ENCODE measurements at places on chromosomes 4 and X. TPM values are rescaled to one million over a fixed set of nuclear protein-coding genes. Genes with fewer than 3 reads are reported as not detected.

Gene GC
- not detected for total RNA-seq

Gene SHOX
- not detected for total RNA-seq

DNA sequence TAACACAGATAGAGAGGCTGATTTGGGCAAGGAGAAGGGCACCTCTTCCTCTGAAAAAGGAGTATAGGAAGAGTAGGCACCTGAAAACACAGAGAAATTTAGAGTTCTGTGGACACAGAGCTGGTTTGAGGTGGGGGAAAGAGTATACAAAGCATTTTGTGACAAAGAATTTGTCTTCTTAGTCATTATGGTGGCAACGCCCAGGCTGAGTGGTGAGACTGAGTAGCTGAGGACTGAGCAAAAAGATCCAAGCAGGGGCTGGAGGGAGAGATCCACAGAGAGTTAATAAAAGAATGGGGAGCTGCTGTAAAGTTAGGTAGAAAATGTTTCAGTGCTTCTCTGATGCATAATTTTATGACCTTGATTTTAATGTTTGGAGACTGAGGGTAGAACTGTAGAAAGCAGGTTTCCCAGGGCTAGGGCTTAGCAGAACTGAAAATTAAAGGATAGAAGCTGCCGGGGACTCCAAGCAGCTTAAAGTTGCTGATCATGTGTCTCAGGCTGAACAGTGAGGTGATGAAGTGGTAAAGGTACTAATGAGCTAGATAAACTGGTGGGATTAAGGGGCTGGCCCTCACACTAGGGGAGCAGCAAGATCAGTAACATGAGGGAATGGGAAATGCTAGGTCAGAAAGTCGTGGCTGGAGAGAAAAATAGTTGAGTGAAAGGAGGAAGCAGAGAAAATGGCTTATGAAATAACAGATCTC, 118.9 kb downstream of the CEP44 start:
- no peak overlapping the region for H3K27ac ChIP-seq
- no peaks in the 10 kb centered on the region for H3K36me3 ChIP-seq
- H3K27me3 ChIP-seq = no peaks in the 10 kb centered on the region
- DNase-seq = no peak

GRCh38 chr4:182827954-182828353, 89.2 kb downstream of the DCTD start:
- H3K27ac ChIP-seq = no peak overlapping the region
- H3K4me3 ChIP-seq = no peak overlapping the region
- no peaks in the 10 kb centered on the region for H3K27me3 ChIP-seq
- no peak for DNase-seq
- H3K4me1 ChIP-seq = no peaks in the 10 kb centered on the region

DNA sequence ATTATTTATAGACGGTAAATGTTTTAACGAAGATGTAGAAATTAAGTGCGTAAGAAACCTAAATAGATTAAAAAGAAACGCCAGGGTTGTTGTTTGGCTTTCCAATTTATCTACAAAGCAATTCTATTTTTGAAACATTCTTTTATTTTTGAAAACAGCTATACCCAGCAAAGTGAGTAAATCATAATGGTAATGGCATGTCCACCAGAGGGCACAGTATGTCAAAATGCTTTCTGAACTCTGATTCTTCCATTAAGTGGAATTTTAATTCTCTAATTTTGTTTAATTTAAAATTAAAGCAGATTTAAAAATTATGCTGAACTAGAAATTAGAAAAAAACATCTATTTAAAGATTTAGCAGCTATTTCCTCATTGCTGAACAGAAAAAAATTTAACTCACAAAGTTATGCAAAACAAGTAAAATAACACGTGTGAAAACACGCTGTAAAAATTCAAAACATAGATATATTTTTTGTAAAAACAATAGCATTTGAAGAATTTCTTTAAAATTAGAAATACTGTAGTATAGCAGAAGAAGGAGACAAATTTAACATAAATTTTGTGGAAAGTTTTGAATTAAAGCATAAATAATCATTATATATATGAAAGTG, 26.5 kb downstream of the RASSF6 start:
- no peaks in the 10 kb centered on the region for H3K4me1 ChIP-seq
- DNase-seq = no peak
- no peak overlapping the region for H3K27ac ChIP-seq
- no peak overlapping the region for H3K4me3 ChIP-seq
- H3K27me3 ChIP-seq = no peaks in the 10 kb centered on the region

Gene ZNF732
- 0.21 TPM for total RNA-seq

- no peak overlapping the region for H3K4me3 ChIP-seq
- DNase-seq = no peak
- H3K4me1 ChIP-seq = no peaks in the 10 kb centered on the region
- H3K27ac ChIP-seq = peak overlapping the region; percentile 57
- peaks cover 5% of the 10 kb centered on the region for H3K36me3 ChIP-seq
- no peaks in the 10 kb centered on the region for H3K27me3 ChIP-seq
Measured at GRCh38 chr4:109547394-109547793, 12.7 kb upstream of the MCUB start.

DNA sequence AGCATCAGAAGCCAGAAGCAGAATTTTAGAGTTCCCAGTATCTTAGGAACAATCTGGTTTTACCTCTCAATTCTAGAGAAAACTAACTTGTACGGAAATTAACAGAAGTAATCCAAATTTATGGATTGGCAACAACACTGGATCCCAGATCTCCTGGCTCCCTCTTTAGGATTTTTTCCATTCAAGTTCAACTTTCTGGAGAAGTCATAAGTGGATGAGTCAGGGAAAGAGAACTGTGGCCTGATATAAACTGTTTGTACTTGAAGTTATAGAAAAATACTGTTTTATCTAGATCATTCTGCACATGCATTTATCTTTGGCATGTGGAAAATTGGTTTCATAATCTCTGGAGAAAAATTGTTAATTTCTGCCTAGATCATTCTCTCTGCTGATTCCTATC, 380.4 kb downstream of the PCDH7 start:
- H3K4me1 ChIP-seq = no peaks in the 10 kb centered on the region
- no peaks in the 10 kb centered on the region for H3K36me3 ChIP-seq
- no peak for DNase-seq
- no peak overlapping the region for H3K4me3 ChIP-seq
- no peak overlapping the region for H3K27ac ChIP-seq
- H3K27me3 ChIP-seq = no peaks in the 10 kb centered on the region

GRCh38 chr4:26780539-26780938, 80.1 kb upstream of the STIM2 start:
- H3K27me3 ChIP-seq = no peaks in the 10 kb centered on the region
- H3K4me3 ChIP-seq = no peak overlapping the region
- no peaks in the 10 kb centered on the region for H3K36me3 ChIP-seq
- DNase-seq = no peak

- H3K27me3 ChIP-seq = no peaks in the 10 kb centered on the region
- H3K36me3 ChIP-seq = no peaks in the 10 kb centered on the region
- H3K4me3 ChIP-seq = no peak overlapping the region
- no peaks in the 10 kb centered on the region for H3K4me1 ChIP-seq
- no peak overlapping the region for H3K27ac ChIP-seq
- no peak for DNase-seq
Measured at GRCh38 chr4:147371661-147372060, 109.2 kb upstream of the EDNRA start.

DNA sequence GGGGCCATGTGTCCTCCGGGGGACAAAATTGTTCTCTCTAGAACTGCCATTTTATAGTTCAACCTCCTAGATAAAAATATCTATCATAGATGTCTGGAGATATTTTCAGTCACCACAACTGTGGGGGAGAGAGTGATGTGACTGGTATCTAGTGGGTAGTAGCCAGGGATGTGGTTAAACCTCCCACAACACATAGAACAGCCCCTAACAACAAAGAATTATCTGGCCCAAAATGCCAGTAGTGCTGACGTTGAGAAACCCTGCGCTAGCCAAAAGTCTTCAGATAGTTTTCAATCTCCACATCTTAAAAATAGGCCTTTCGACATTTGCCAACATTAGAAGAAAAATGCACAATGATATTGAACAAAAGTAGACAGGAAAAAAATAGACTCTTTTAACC, 19.0 kb upstream of the SUPT20HL2 start:
- no peak overlapping the region for H3K4me3 ChIP-seq
- DNase-seq = no peak
- H3K36me3 ChIP-seq = no peaks in the 10 kb centered on the region
- no peaks in the 10 kb centered on the region for H3K4me1 ChIP-seq
- H3K27ac ChIP-seq = no peak overlapping the region

DNA sequence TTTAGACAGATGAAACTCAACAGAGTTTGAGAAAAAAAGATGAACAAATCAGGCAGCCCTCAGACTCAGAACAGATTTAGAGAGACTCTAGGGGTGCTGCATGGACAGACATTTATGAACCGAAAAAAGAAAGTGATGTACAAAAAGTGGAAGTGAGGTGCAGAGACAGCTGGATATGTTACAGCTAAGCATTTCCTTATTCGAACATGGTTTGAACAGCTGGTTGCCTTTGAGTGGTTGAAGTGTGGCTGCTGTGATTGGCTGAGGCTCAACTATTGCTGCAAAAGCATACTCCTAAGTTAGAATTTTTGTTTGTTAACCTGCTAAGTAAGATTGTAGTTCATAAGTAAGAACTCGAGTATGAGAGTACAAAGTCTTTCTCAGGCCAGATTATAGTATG, 331.5 kb upstream of the PABPC4L start:
- H3K27ac ChIP-seq = no peak overlapping the region
- no peaks in the 10 kb centered on the region for H3K27me3 ChIP-seq
- no peaks in the 10 kb centered on the region for H3K36me3 ChIP-seq
- H3K4me3 ChIP-seq = no peak overlapping the region
- H3K4me1 ChIP-seq = no peaks in the 10 kb centered on the region

DNA sequence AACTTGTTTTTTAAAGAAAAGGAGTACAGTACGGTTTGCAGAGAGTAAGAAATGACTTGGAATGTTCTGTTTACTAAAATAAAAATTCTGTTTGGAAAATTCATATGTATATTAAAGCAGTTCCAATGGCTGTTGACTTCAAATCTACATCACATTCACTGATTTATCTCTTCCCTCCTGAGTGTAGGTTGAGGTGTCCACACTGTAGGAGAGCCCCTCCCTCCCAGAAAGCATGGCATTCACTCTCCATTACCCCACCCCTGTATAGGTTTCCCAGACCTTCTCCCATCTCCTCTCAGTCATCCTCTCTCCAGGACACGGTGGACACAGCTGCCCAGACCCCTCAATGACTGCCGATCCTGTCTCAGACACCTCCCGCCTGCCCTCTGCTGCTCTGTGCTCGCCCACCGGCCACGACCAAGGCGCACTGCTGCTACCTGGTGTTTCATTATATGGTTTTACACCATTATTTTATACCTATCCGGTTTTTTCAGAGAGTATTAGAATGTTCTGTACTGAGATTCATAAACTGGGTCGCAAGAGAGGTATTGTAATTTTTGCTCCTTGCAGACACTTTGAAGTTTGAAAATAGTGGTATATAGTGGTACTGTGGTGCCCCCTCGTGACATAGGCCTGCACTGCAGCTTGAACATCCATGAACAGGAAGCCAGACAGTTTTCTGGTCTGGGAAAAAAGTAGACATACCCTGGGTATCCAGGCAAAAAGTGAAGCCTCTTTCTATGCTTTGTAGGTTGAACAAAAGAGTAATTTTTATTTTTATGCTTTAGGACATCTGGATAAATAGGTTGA, 38.8 kb upstream of the BEX4 start:
- H3K27me3 ChIP-seq = peaks cover 2% of the 10 kb centered on the region
- no peaks in the 10 kb centered on the region for H3K4me1 ChIP-seq
- H3K4me3 ChIP-seq = no peak overlapping the region
- DNase-seq = peak; percentile 19
- H3K36me3 ChIP-seq = no peaks in the 10 kb centered on the region

GRCh38 chrX:134658002-134658759, at the start of gene PLAC1:
Gene PLAC1 (minus strand): TSS chrX:134658471. CDS start chrX:134566682, 91,789 bp downstream.
- H3K4me3 ChIP-seq = no peak within 1 kb of the TSS
- no peak for DNase-seq
- H3K27ac ChIP-seq = no peak within 1 kb of the TSS
- H3K4me1 ChIP-seq = no peaks in the 10 kb centered on the region
- peaks cover 4% of the 10 kb centered on the region for H3K27me3 ChIP-seq
- no peaks in the 10 kb centered on the region for H3K36me3 ChIP-seq

DNA sequence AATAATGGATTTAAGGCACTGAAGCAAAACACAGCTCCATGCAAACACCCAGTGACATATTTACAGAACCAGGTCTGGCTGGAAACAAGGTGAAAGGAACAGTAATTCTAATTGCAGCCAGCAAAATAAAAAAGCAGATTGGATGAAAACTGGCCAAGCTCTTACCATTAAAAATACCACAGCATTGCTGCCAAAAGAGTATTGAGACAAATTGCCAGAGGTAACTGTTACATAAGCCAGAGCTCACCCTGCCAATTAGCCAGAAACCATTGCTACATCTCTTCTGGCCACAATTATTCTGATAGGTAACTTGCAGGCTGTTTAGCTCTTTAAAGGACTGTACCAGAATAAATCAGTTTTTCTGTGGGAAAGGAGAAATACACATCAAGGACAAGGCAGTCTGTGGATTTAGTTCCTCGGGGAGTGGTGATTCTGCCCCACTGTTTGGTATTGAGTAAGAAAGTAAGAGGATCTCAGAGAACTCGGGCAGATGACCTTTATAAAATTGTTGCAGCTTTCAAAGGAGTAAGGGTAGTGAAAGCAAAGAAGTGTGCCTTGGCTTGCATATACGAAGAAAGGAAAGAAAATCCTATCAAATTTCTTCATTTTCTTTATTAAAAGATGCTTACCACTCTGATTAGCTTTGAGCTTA, 369.5 kb downstream of the PPP3CA start:
- peaks cover 12% of the 10 kb centered on the region for H3K4me1 ChIP-seq
- H3K27me3 ChIP-seq = no peaks in the 10 kb centered on the region
- DNase-seq = no peak
- no peaks in the 10 kb centered on the region for H3K36me3 ChIP-seq
- H3K4me3 ChIP-seq = no peak overlapping the region
- no peak overlapping the region for H3K27ac ChIP-seq

GRCh38 chr4:152079543-152080293, 318.9 kb upstream of the GATB start:
- no peaks in the 10 kb centered on the region for H3K36me3 ChIP-seq
- no peaks in the 10 kb centered on the region for H3K4me1 ChIP-seq
- no peak overlapping the region for H3K27ac ChIP-seq

Gene NXF2B
- total RNA-seq = 0.24 TPM

All from left lung (tissue), 14 donors.